ENCODE measurements at places on chromosomes 2 and 18.

DNA sequence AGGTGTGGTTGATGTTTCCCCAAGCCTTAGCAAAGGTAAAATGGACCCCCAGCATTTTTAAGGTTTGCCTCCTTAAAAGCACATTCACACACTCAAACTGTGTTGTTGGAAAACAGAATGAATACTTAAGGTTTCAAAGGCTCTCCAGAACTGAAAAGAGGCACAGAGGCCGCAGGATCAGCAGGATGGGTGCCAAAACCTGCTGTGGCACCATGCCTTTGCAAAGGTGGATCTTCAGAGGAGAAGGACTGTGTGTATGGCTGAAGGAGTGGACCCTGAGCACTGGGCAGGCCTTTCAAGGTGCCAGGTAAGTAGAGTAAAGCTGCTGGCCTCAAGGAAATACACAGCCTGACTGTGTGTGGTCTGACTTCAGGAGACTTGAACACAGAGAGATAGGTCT lies 127.3 kb downstream of the XRCC5 start:
- no peak for DNase-seq

DNA sequence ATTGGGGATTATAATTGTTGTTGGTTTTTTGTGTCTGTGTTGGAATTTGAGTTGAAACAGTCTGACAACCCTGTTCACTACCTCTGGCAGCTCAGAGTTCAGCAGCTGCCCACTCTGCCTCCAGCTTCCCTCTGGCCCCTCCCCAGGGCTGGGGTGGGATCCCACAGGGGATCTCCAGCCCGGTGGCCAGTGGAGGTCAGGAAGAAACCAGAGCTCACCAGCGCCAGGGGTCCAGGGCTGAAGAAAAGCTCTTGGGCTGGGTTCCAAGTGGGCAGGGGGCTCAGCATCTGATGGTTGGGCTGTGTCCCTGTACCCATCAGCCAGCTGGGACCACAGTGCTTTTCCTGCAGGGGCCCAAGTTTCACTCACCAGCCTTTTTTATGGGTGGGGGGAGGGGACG lies 16.5 kb upstream of the NCL start:
- DNase-seq, result no peak

DNA sequence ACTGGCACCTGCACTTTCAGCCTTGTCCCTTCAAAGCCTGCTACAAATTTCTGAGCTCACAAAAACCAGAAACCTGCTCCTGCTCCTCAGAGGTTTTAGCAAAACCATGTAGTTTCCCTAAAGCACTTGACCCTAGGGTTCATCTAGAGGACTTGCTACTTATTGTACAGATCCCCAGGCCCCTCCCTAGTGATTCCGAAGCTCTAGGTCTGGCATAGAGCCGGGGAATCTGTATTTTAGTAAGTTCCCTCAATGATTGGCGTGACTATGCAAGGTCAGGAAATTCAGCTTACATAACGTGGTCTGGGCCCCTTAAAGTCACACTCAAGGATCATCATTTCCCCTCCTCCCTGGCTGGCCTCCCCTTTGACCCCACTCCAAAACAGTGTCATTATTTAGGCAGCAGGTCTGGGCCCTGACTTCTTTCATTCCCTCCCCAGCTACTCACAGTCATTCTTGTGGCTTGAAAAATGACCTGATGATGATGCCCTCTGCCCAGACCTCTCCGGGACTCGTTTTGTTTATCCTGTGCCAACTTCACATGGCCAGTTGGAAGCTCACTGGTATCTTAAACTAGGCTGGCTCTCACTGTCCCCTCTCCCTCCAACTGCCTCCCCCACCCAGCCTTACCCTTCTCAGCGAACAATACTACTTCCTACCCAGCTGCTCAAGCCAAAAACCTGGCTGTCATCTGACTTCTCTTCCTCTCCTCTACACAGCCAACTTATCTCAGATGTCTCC lies 36.0 kb downstream of the WDFY1 start:
- DNase-seq, result no peak

GRCh38 chr2:11939523-11939922 lies 193.1 kb downstream of the LPIN1 start:
- DNase-seq, result no peak

DNA sequence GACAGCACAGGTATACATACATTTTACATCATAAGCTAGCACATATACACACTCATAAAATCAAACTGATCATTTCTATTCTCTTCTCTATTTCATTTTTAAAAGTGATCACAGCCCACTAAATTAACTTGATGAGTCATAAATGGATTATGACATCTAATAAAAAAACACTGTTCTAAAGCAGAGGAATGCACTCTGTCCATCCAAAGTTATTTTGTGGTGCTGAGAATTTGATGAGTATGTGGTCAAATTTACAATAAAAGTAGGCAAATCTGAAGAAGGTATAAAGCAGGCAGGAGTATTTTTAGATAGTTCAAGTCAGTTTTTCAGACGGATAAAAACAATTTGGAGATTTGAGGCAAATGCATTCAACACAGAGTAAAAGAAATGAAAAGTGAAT lies 104.4 kb downstream of the NOL4 start:
- no peak for DNase-seq

- no peak for DNase-seq
These were observed 238.8 kb upstream of the HDAC4 start for GRCh38 chr2:239639421-239640185.

DNA sequence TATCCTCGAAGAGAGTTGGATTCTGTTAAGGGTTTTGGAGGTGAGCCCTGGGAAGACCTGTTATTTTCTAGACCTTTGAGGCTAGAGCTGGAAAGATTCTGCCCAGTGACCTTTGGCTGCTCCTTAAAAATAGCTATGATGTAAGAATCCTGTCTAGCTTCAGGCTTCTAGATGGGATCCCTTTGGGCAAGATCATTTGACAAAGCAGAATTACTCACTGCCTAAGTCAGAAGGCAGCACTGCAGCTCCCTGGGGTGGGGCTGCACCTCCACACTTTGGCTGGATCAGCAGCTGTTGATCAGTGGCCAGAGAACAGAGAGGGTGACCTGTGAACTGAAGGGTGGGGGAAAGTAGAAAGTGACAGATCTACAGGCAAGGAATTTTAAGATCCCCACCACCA lies 103.8 kb downstream of the ASAP2 start:
- DNase-seq, result peak; percentile 82

DNA sequence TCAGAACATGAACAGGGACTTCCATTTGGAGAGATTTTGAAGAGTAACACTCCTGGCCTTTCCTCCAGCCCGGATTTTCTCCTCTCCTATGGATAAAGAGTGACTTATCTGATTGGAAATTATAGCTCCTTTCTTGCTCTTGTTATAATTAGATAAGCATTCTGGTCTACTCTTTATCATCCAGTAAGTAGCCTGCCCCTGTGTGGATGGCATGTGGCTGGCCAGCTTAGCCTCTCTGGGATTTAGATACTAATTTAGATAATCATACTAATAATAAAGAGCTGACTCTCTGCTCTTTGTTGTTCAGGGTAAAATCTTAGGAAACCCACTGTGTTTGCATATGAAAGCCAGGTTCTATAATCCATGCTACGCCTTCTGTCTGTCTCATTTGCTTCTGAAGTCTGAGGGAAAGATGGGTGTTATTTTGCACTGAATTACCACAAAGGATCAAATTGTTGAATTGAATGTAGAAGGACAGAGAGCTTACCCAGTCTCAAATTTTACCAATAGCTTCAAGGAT lies 438.8 kb downstream of the SPAG16 start:
- DNase-seq, result no peak

GRCh38 chr2:83196225-83196624 lies 1262.9 kb downstream of the SUCLG1 start:
- DNase-seq, result peak; percentile 22

DNA sequence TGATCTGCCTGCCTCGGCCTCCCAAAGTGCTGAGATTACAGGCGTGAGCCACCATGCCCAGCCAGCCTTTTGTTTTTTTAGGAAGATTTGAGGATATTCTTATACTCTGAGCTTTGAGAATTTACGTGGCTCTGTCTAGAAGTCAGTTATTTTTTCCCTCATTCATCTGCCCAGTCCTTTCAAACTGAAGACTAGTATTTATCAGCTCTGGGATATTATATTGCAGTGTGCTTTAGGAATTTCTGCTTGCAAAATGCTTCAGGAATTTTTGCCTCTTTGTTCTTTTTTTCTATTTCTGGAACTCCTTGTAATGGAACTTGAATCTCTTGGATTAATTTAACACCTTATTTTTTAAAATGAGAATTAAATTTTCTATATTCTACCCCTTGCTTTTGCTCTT lies 22.6 kb downstream of the ACSL3 start:
- DNase-seq, result no peak

DNA sequence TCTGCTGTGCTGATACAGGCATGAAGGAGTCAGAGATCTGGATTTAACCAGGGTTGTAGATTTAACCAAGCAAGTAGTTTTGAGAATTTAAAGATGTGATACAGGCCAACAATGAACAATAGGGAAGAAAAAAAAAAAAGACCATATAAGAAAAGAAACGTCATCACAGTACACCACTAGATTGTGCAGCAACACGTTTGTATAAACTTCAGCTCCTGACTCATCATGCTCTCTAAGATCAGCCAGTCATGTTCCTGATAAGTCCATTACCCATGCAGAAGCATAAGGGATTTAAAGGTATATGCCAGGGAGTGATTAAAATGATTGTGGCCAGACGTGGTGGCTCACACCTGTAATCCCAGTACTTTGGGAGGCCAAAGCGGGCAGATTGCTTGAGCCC lies 22.3 kb upstream of the ERICH2 start:
- DNase-seq, result peak; percentile 61

Measured in non-pigmented ciliary epithelial cell (primary cell).